Spinal cord (tissue), 10 donors: ENCODE measurements at places on chromosomes 4 and X. TPM values are rescaled to one million over a fixed set of nuclear protein-coding genes. Genes with fewer than 3 reads are reported as not detected.

DNA sequence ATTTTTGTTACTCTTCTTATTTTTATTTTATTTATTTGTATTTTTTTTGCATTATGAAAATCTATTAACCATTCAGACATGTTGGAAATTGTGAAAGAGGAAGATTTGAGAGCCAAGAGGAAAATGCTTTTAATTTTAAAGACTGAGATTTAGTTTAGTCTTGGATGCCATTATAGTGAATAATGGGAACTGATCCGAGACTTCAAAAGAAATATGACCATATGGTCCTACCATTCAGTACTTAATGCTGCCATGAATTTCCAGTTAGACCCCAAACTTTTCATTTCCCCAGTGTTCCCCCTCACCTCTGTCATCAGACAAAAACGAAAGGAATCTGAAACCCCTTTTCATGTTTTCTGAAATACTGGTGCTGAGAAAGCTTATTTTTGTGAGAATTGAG, 95.5 kb downstream of the TENM3 start:
- H3K4me1 ChIP-seq = no peaks in the 10 kb centered on the region
- H3K36me3 ChIP-seq = no peaks in the 10 kb centered on the region
- no peak overlapping the region for H3K27ac ChIP-seq
- H3K27me3 ChIP-seq = no peaks in the 10 kb centered on the region
- DNase-seq = no peak

GRCh38 chrX:78653118-78653822, 5.9 kb downstream of the RTL3 start:
- no peak for DNase-seq
- H3K4me1 ChIP-seq = no peaks in the 10 kb centered on the region
- H3K36me3 ChIP-seq = no peaks in the 10 kb centered on the region
- no peak overlapping the region for H3K4me3 ChIP-seq
- H3K27me3 ChIP-seq = no peaks in the 10 kb centered on the region
- H3K27ac ChIP-seq = no peak overlapping the region

DNA sequence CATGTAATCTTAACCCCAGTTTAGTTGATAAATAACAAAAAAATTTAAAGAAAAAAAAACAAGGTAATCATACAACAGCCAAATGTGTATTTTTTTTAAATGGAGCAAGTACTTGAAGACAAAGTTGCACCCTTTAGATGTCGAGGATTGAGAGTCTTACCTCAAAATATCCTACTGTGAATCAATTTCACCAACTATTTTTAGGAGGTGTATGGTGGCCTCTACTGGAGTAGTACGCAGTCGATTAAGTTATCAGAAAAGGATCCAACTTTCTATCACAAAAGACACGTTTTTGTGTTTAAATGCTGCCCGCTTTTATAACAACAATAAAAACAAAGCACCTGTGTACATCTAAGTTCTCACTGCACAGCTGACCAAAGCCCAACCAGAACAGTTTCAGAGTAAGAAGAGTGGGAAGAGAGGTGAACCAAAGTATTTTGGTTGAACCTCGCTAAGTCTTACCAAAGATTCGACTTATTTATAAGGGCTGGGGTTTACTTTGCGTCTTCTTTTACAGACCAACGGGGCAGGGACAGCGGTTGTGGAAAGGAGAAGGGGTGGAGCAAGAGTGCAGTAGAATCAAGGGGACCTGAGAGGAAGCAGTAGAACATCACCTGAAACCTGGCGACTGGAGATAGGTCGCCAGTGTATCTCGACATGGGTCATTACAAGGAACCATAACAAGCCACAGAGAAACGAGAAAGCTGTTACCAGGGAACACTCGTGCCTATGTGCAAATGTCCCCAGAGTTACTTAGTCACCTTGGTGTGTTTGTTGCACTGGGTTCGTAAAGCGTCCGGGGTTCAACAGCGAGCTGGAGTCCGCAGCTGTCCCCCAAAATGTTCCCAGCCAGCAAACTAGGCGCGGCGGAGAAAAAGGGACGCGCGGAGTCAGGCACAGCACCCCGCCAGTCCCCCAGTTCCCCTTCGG, 1.1 kb downstream of the RPS6KA6 start:
- H3K27ac ChIP-seq = peak overlapping the region; percentile 71
- H3K4me1 ChIP-seq = no peaks in the 10 kb centered on the region
- DNase-seq = no peak
- peak overlapping the region; percentile 52 for H3K4me3 ChIP-seq
- H3K36me3 ChIP-seq = no peaks in the 10 kb centered on the region
- H3K27me3 ChIP-seq = no peaks in the 10 kb centered on the region

- H3K27me3 ChIP-seq = no peaks in the 10 kb centered on the region
- no peaks in the 10 kb centered on the region for H3K36me3 ChIP-seq
Measured at GRCh38 chr4:74770226-74770910, 24.0 kb downstream of the BTC start.

- no peak overlapping the region for H3K27ac ChIP-seq
- no peaks in the 10 kb centered on the region for H3K27me3 ChIP-seq
- H3K4me1 ChIP-seq = no peaks in the 10 kb centered on the region
- no peak overlapping the region for H3K4me3 ChIP-seq
- DNase-seq = no peak
Measured at GRCh38 chr4:44738615-44739014, 12.3 kb upstream of the GNPDA2 start.

GRCh38 chr4:56245547-56246232, 141.6 kb downstream of the AASDH start:
- no peaks in the 10 kb centered on the region for H3K36me3 ChIP-seq
- H3K4me1 ChIP-seq = no peaks in the 10 kb centered on the region
- no peak overlapping the region for H3K4me3 ChIP-seq
- no peaks in the 10 kb centered on the region for H3K27me3 ChIP-seq

DNA sequence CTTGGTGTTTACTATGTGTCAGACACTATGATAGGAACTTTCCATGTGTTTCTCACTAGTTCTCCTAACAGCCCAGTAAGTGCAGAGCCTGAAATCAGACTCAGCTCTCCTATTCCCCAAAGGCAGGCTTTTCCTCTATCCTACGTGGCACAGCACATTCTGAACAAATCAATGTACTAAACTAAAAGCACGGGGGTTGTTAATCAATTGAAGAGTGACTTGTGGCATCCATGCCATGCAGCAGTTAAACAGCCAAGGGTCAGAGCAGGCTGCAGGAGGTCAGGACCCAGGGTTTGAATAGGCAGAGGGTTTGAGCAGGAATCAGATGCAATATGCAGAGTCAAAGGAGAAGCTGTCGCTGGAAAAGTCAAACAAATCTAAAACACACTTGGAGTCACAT, 289.7 kb upstream of the LDB2 start:
- DNase-seq = no peak
- no peak overlapping the region for H3K27ac ChIP-seq
- no peaks in the 10 kb centered on the region for H3K4me1 ChIP-seq
- H3K36me3 ChIP-seq = no peaks in the 10 kb centered on the region
- no peak overlapping the region for H3K4me3 ChIP-seq

DNA sequence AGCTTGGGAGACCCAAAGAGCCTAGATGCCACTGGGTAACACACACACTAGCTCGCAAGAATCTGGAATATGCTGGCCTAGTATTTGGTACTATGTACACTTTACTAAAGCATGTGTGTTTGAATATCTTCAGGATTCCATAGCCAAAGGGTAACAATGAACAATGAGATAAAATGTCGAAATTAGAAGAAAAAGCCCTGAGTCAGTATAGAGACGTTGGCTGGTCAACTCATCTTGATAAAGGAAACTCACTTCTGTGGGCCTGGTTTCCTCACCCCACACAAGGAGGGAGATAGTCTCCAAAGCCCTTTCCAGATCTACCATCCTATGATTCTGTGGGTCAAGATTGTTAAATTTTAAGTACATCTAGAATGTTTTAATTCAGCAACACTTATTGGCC, 6.9 kb downstream of the ZDHHC9 start:
- no peak overlapping the region for H3K4me3 ChIP-seq
- H3K36me3 ChIP-seq = no peaks in the 10 kb centered on the region
- DNase-seq = no peak
- H3K4me1 ChIP-seq = peaks cover 7% of the 10 kb centered on the region
- H3K27me3 ChIP-seq = no peaks in the 10 kb centered on the region

DNA sequence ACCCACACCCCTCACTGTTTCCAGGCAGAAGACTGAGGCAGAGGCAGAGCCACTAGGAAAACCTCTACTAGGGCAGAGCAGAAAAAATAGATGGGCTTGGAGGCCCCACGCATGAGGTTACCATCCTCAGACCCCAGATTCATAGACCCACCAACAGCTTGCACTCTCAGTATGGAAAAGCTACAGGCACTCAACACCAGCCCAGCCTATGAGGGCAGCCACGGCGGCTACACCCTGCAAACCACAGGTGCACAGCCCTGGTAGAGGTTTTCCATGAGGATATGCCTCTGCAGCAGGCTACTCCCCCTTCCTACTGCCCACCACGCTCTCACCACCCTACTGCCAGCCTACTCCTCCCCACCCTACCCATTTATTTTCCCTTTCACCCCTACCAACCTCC, 235.1 kb downstream of the CWH43 start:
- no peak overlapping the region for H3K4me3 ChIP-seq
- H3K36me3 ChIP-seq = no peaks in the 10 kb centered on the region
- H3K27ac ChIP-seq = no peak overlapping the region
- H3K4me1 ChIP-seq = no peaks in the 10 kb centered on the region
- H3K27me3 ChIP-seq = no peaks in the 10 kb centered on the region

- no peaks in the 10 kb centered on the region for H3K27me3 ChIP-seq
- no peak overlapping the region for H3K27ac ChIP-seq
- no peaks in the 10 kb centered on the region for H3K4me1 ChIP-seq
- no peaks in the 10 kb centered on the region for H3K36me3 ChIP-seq
- no peak overlapping the region for H3K4me3 ChIP-seq
- no peak for DNase-seq
Measured at GRCh38 chr4:142984871-142985585, 138.9 kb upstream of the INPP4B start.

GRCh38 chr4:7476820-7477219, 42.1 kb upstream of the PSAPL1 start:
- no peaks in the 10 kb centered on the region for H3K27me3 ChIP-seq
- H3K4me3 ChIP-seq = no peak overlapping the region
- H3K36me3 ChIP-seq = peaks cover 2% of the 10 kb centered on the region
- peaks cover 24% of the 10 kb centered on the region for H3K4me1 ChIP-seq

DNA sequence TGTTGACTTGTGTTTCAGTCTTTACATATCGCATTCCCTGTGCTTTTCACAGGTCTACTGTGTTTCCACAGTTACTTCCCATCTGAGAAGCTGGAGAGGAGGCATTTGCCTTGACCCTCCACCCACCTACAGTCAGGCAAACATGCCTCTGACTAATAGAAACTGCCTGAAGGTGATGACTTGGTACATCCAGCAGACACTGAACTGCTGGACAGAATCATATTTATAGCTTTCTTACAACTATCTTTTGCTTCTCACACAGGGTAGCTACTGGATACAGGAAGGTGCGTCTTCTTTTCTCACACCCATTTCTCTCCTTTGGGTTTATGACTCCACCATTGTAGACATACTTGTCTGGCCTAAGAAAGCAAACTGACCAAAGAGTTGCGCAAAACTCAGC, 58.0 kb downstream of the VGLL1 start:
- no peak overlapping the region for H3K27ac ChIP-seq
- H3K36me3 ChIP-seq = no peaks in the 10 kb centered on the region
- no peaks in the 10 kb centered on the region for H3K4me1 ChIP-seq
- no peak for DNase-seq

- no peaks in the 10 kb centered on the region for H3K36me3 ChIP-seq
- no peak overlapping the region for H3K4me3 ChIP-seq
- no peaks in the 10 kb centered on the region for H3K4me1 ChIP-seq
- no peak overlapping the region for H3K27ac ChIP-seq
- no peaks in the 10 kb centered on the region for H3K27me3 ChIP-seq
Measured at GRCh38 chr4:42167709-42168108, 15.3 kb upstream of the BEND4 start.

- no peak overlapping the region for H3K4me3 ChIP-seq
- no peak overlapping the region for H3K27ac ChIP-seq
- H3K27me3 ChIP-seq = no peaks in the 10 kb centered on the region
- no peak for DNase-seq
- no peaks in the 10 kb centered on the region for H3K36me3 ChIP-seq
Measured at GRCh38 chrX:155148724-155149537, 67.3 kb upstream of the VBP1 start.

GRCh38 chr4:147518086-147518485, 37.2 kb downstream of the EDNRA start:
- DNase-seq = no peak
- H3K4me1 ChIP-seq = no peaks in the 10 kb centered on the region

GRCh38 chr4:11470438-11471045, 41.8 kb upstream of the HS3ST1 start:
- H3K27me3 ChIP-seq = no peaks in the 10 kb centered on the region
- no peak overlapping the region for H3K27ac ChIP-seq
- H3K36me3 ChIP-seq = no peaks in the 10 kb centered on the region
- no peaks in the 10 kb centered on the region for H3K4me1 ChIP-seq

DNA sequence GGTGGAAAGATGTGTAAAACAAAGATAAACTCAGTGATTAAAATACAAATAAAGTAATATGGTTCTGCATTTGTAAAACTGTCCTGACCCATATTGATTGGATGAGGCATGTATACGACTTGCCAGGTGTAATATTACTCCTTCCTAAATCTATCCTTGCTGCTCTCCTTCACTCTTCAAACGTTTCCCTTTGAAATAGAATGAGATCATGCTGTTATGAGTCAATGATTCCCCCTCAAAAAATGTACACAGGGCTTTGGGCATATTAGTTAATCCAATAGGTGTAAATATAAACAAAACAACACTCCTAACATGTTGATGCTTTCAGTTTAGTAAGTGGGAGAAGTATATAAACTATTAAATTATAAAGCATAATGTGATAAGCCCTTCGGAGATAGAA, 117.4 kb upstream of the GPM6A start:
- no peak overlapping the region for H3K4me3 ChIP-seq
- H3K36me3 ChIP-seq = no peaks in the 10 kb centered on the region
- H3K4me1 ChIP-seq = no peaks in the 10 kb centered on the region
- no peak overlapping the region for H3K27ac ChIP-seq
- H3K27me3 ChIP-seq = no peaks in the 10 kb centered on the region

GRCh38 chrX:33156152-33156726, 55.1 kb downstream of the DMD start:
- DNase-seq = no peak
- no peaks in the 10 kb centered on the region for H3K4me1 ChIP-seq
- no peak overlapping the region for H3K4me3 ChIP-seq
- no peak overlapping the region for H3K27ac ChIP-seq

DNA sequence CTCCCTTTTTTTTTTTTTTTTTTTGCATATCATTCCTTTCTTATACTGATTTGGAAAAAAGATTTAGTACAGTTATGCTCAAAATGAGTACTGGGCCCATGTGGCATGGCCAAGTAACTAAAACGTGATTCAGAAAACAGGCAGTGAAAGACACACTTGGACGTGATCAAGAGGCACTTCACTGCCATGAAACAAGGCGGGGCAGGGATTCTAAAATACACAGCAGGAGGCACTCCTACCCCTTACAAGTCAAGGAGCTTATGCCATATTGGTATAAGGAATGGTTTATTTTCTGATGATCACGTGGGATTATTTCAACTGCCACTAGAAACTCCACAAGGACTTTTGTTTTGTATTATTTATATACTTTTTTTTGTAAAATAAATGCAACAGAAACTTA, 72.0 kb downstream of the CHST7 start:
- peaks cover 16% of the 10 kb centered on the region for H3K4me1 ChIP-seq
- DNase-seq = no peak
- H3K36me3 ChIP-seq = no peaks in the 10 kb centered on the region
- H3K4me3 ChIP-seq = no peak overlapping the region

The PDE6B gene
- 16.8 TPM for total RNA-seq

The USP53 gene
- 54.4 TPM for total RNA-seq

The AKAP14 gene
- 16.3 TPM for total RNA-seq

The USP38 gene
- total RNA-seq = 27.9 TPM

The CENPVL1 gene
- total RNA-seq = 2.0 TPM

The DKC1 gene
- 29.4 TPM for total RNA-seq

The SLC30A9 gene
- total RNA-seq = 98.7 TPM

The HERC6 gene
- 11.3 TPM for total RNA-seq

The HOPX gene
- total RNA-seq = 137 TPM

The FMR1NB gene
- total RNA-seq = not detected

The RXFP1 gene
- 0.59 TPM for total RNA-seq

The TCEAL7 gene
- 142 TPM for total RNA-seq

The C4orf50 gene
- 6.4 TPM for total RNA-seq

The RHOXF1 gene
- total RNA-seq = 0.50 TPM
